ENCODE measurements at places on chromosomes 1 and 21.
A peak's percentile ranks its signal among the peaks of the same experiment; 100 is the strongest.

DNA sequence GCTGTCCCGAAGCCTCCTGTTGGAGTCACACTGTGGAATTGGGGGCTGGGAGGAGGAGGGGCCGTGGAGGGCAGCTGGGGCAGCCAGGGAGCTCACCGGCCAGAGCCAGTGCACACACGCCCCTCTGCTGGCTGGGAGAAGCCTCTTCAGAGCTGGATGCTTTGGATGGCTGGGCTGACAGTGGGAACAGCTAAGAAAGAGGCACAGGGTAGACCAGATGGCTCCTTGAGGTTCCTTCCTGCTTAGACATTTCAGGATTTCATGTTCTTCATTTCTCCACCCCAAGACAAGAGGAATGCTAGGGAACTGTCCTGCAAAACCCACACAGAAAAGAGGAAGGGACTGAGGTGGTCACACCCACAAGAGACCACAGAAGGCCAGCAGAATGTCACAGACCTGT, 254.8 kb upstream of the VAMP3 start:
- DNase-seq, result no peak

GRCh38 chr1:17591814-17592430, 52.4 kb downstream of the ARHGEF10L start:
- DNase-seq, result no peak

GRCh38 chr21:35134309-35134708, 85.2 kb upstream of the RUNX1 start:
- no peak for DNase-seq

- no peak for DNase-seq
Measured at GRCh38 chr1:95449516-95449915, 215.5 kb downstream of the RWDD3 start.

DNA sequence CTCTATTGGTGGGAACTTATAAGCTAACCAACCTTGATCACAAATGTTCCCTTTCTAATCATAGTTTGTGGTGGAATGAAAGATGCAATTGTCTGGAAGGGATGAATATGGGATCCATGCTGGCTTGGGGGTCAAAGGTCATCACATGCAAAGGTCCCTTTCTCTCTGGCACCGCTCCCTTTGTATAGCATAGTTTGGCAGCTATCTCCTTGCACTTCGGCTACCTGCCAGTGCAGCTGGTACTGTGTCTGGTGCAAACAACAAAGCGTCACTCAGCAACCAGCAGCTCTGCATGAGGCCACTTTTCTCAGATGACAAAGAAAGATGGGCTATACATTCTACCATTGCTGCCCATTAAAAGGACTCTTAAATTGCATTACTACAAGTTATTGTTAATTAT, 188.2 kb upstream of the NFIA start:
- no peak for DNase-seq

- no peak for DNase-seq
Measured at GRCh38 chr1:53323316-53323715, 4.6 kb downstream of the LRP8 start.

DNA sequence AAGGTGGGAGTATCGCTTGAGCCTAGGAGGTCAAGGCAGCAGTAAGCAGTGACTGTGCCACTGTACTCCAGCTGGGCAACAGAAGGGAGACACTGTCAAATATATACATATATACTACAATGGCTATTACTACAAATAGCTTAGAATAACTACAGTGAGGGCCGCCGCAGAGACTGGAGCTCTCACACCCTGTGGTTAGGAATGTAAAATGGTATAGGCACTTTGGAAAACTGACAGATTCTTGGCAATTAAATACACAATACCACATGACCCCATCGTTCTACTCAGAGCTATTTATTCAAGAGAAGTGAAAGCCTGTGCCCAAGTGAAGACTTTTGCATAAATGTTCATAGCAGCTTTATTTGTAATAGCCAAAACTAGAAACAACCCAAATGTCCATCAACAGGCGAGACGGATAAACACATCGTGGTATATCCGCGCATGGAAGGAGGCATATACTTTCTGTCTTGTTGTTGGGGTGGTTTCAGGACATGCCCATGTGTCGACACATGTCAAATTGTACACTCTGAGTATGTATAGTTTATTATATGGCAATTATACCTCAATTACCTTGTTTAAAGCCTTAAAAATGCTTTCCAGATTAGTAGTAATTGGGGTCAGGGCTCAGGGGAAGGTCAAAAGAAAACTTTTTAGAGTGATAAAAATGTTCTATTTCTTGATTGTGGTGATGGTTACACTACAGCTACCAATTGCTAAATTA, 123.4 kb downstream of the RIPK4 start:
- no peak for DNase-seq

- DNase-seq, result peak; percentile 64
Measured at GRCh38 chr1:98323906-98324358, 337.6 kb upstream of the SNX7 start.

DNA sequence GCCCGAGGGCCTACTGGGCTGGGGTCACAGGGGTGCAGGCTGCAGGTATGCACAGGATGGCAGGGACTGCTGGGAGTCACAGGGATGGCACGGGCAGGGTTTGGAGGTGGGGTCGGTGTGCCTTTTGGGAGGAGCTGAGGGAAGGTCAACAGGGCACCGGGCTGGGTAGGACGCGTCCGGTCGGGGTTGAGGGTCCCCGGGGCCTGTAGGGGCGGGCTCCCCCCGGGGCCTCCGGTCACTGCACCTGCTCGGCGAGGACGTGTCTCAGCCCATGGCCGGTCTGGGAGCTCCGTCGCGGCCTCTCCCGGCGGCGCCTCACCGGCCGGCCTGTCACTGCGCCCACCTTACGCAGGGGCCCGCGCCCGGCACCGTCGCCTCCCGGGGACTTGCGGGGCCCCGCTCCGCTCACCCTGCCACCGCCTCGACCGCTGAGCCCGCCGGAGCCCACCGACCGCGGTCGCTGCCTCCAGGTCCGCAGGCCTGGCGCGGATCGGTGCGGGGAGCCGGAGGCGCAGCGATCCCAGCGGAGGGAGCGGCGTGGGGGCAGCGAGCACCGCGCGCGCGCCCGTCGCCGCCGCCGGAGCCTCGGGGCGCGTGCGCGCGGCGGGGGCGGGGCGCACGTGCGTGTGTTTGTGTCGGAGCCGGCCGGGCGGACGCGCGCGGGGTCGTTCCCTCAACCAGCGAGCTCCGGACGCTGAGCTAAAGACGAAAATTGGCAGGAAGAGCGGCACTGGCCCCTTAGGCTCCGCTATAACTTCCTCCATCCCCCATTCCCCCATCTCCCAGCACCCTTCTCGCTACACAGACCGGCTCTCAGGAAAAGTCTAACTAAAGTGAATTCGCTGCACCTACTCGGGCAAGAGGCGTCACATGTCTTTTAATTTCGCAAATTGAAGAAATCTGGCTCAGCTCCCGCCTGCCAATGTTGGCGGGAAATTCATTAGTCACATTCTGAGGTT, at the start of gene AMIGO1:
Gene AMIGO1, minus strand, starts transcription at position 552 of the 959 bp plus-strand sequence. CDS start 815 bp downstream, outside the sequence.
- DNase-seq, result no peak

DNA sequence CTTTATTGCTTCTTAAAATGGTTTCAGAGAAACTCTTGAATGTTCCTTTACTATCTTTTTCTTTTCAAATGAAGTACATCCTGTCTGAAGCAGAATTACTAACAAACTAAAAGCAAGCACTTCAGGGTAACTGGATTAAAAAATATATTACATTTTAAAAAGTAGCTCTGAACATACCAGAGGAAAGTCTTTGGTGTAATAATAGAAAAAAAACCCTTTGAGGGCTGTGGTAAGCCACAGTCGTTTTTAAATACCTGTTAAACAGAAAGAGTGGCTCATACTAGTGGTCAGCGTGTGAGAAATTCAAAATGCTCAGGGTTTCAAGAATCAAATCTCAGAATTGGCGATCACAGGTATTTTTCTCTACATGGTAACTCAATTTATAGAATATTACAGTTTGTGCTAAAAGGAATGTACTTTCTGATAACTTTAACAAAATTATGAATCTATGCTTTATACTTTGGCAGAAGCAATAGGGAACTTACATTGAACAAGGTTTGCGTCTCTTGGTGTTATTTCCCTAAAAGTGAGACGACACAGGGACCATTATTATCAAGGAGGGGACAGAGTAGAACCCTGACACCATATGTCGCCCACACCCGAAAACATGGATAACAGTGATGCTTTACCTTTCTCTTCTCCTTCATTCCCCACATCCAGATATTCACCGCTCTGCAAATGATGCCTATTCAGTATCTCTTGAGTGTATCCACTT, 97.0 kb upstream of the DPH5 start:
- no peak for DNase-seq

- DNase-seq, result peak; percentile 7
Measured at GRCh38 chr21:28516991-28517592, 475.6 kb downstream of the LTN1 start.

- no peak for DNase-seq
Measured at GRCh38 chr1:86933051-86933450, 18.6 kb downstream of the HS2ST1 start.

All from epithelial cell of proximal tubule (primary cell).